ENCODE measurements at places on chromosomes 12 and 14.

- no peak for DNase-seq
Measured at GRCh38 chr14:62706217-62706616, 339.0 kb downstream of the KCNH5 start.

DNA sequence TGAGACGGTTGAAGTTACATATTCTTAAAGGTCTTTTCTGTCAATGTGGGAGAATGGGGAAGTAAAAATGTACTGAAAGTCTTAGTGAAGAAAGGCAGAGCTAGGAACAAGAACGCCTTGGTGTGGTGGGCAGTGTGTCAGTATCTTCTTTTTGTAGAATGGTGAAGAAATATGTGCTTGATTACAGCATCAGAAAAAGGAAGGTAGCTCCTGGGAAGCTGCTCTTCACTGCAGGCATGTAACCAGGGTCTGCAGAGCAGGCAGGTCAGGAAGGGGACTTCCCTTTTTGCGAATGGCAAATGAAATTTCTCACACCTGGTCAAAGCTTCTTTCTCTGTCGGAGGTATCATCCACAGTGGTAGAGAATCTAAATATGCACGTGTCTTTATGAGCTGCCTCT, 226.2 kb downstream of the ADAMTS20 start:
- DNase-seq = no peak

DNA sequence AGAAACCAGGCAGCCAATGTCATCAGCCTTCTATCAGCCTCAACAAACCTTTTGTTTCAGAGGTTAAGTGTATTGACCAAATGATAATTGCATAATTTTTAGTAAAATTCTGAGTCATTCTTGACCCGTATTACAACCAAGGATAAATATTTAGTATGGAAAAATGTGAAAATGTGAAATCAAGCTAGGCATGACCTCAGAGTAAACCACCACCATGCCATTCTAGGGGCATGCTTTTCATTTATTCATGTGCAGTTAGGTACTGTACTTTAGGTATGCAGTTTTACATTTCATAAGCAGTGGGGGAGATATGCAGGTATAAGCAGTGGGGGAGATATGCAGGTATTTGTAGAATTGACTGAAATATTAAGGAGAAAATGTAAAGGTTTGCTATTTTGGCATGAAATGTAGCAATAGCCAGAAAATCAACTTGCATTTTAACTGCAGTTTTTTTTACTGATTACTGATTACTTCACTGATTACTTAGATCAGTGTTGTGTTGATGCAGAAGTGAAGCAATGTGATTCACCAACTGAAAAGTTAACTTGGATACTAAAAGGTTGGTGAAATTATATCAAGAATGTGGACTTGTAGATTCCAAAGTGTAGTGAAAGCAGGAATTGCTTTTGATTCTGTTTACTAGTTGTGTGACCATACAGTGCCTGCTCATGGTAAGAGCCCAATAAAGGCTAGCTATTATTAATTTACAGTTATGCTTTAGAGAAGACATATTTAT, 184.2 kb downstream of the ESR2 start:
- DNase-seq = no peak

DNA sequence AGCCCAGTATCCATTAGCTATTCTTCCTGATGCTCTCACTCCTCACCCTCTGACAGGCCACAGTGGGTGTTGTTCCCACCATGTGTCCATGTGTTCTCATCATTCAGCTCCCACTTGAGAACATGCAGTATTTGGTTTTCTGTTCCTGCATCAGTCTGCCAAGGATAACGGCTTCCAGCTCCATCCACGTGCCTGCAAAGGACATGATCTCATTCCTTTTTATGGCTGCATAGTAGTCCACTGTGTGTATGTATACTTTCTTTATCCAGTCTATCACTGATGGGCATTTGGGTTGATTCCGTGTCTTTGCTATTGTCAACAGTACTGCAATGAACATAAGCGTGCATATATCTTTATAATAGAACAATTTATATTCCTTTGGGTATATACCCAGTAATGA, 8.9 kb downstream of the ATG2B start:
- DNase-seq = no peak

DNA sequence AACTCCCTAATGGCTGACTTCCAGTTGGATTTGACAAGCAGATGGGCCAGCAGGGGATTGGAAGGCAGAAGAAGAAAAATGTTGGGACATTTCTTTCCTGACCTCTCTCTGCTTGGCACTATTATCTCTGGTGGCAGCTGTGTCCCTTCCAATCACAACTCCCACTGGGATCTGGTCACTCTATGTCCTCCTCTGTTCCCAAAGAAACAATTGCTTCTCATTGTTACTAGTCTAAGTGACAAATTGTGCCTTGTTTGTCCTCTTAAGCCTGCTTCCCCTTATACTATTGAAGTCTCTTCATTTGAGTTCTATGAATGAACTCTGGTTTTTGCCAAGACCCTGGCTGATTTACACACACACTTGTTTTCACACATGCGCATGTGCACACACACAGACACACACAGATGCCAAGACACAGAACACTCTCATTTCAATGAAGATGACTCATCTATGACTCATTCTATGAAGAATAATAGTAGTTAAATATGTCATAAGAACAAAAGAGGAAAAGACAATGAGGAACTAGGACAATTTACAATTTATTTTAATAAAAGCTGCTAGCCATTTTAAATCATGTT, 83.0 kb upstream of the FAR2 start:
- no peak for DNase-seq

DNA sequence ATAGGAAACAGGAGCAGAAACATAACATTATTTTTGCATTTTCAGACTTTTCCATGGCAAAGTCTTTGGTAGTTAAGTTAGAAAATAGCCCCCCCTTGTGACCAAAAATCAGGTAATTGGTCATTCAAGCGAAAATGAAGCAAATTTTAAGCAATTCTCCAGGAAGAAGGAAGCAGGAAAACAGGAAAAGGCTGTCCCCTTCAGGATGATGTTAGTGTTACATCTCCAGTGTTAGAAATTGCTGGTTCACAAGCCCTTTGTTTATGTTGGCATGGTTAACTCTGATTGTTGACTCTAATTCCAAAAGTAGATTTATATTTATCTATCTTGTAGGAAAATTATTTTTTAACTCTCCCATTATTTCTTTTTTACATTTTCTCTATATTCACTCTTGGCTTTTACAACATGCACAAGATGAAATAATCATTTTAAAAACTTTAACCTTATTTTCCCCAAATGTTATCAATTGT, 18.8 kb upstream of the GAS2L3 start:
- no peak for DNase-seq

GRCh38 chr12:131061041-131061806, 107.5 kb downstream of the ADGRD1 start:
- DNase-seq = no peak

GRCh38 chr14:67962215-67962644, 142.7 kb downstream of the RAD51B start:
- DNase-seq = no peak

- DNase-seq = no peak
Measured at GRCh38 chr14:41570415-41571155, 36.1 kb upstream of the LRFN5 start.

DNA sequence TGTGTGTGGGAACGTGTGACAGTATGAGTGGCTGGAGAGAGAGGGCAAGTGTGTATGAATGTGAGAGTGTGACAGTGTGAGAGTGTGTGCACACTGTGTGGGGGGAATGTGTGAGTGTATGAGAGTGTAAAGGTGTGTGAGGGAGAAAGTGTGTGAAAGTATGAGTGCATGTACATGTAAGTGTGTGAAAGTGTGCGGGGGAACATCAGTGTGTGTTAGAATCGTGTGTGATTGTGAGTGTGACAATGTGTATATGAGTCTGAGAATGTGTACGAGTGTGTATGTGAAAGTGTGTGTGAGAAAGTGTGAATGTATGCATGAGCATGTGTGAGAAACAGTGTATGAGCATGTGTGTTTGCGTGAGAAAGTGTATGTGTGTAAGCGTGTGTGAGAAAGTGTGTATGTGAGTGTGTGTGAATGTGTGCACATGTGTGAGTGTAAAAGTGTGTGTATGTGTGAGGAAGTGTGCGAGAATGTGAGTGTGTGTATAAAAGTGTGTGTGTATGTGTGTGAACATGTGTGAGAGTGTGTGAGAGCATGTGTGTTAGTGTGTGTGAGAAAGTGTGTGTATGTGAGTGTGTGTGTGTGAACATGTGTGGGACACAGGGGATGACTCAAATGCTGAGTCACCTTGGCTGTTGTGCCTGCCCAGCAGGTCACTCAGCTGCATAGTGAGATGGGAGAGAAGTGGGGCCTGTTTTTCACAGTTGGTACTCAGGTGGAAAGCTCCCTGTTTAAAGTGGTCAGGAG, 220.5 kb upstream of the TBX3 start:
- no peak for DNase-seq

DNA sequence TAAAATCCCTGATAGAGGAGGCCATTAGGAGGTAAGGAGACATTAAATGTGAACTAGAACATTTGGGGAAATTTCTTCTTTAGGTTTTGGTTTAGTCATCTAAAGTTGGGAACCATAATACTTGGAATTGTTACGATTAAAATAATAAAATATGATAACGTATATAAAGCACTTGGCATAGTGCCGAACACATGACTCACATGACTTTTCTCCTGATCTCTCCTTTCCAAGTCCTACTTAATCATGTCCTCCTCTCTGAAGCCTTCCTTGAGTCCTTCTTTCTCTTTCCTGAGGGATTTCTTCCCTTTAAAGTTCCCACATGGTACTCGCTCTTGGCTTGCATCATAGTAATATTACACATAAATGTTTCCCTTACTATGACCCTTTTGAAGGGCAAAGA, 20.0 kb downstream of the BEST3 start:
- DNase-seq = no peak

DNA sequence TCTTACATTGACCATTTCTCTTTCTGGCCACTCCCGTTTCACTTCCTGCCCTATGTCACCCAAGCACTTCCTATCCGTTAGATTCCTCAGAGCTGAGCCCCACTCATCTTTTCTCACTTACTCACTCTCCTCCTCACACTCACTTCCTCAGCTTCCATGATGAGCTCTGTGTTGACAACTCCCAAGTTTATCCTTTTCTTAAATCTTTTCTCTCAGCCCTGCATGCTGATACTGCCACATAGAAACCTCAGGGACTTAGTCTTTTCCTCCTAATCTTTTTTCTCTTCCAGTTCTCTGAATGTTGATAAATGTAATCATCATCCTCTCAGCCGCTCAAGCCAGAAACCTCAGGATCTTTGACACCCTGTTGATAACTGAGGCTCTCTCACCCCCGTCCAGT, 99.6 kb downstream of the ANO6 start:
- DNase-seq = no peak

DNA sequence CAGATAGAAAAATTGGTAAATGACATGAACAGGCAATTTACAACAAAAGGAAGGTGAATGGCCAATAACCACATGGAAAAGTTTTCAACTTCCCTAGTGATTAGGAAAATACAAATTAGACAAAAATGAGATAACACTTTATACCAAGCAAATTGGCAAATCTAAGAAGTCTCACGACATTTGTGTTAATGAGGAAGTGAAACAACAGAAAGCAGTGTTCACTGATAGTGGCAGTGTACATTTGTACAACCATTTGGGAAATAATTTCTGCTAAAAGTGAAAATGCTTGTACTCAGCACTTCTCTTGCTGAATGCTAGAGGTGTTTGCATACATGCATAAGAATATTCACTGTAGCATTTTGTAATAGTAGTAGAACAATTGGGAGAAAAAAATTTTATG, 126.6 kb downstream of the LLPH start:
- DNase-seq = no peak

DNA sequence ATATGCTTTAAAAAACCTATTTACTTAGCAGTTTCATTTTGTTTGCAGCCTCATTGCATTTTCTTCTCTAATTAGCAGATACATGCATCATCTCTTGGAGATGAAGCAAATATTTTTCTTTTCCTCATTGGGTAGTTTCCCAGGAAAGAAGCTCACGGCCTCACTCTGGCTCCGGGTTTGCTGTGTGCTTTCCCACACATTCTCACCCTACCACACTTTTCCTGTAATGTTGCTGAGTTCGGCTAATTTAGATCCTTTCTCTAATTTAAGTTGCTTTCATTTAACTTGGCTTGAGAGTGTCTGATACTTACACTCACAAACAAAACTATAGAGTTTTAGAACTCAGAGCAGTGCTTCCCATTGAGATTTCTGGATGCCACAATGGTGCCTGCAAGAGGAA, 928.2 kb downstream of the NRXN3 start:
- DNase-seq = no peak

DNA sequence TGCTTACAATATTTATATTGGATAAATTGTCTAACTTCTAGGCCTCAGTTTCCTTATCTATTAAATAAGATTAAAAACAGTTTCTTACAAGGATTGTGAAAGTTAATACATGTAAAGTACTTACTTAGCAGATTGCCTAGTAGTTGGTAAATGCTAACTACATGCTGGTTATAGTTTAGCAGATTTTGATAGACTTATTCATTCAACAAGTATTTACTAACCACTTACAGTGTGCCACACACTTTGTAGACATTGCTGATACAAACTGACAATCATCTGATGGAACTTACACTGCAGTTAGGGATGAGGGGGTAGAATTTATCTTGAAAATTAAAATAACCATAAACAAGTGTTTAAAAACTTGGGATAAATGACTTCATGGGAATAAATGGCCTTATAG, 50.4 kb downstream of the ARID2 start:
- DNase-seq = no peak

DNA sequence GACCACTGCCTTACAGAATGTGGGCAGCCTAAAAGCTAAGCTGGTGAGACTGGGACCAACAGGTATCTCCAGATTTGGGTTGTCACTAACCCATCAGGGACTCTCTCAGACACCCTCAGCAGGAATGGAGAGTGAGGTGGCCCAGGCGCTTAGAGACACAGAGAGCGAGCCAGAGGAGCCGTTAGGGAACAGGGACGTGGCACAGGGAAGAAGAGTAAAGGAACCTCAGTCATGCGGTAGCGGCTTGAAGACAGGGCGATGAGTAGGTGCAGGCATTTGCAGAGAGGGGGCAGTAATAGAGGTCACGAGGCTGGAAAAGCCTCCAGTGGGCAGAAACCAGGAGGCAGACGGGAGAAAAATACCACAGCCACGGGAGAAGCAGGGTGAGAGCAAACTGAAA, 158.0 kb upstream of the CCND2 start:
- no peak for DNase-seq

DNA sequence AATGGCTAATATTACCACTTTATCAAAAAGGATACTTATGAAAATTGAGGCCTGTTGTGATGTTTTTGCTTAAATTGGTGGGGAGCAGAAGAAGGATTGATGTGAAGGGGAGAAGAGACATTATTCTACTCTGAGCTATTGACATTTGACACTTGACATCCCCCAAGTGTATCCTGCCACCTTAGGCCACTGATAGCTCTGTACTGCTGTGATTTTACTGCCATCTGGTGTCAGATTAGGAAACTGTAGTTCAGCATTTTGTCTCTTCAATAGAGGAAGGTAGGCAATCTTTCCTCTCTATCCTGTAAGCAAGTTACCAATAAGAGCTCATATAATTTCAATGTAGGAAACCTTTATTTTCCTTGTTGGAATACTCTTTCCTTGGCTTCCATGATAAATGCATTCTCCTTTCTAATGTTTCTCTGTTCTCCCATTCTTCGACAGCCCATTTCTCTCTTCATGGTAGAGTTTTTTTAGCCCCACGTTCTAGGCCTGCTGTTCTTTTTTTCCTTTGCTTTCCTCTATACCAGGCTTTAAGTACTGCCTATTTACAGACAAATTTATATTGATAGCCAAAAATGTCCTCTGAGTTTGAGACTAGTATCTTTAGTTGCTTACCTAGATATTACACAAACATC, 46.3 kb downstream of the PPHLN1 start:
- no peak for DNase-seq
